Retina (tissue), 1 donor: ENCODE measurements at places on chromosomes 6 and 20.

GRCh38 chr20:45258664-45259063 is 4.3 kb upstream of the SLPI start:
- no peak for DNase-seq

DNA sequence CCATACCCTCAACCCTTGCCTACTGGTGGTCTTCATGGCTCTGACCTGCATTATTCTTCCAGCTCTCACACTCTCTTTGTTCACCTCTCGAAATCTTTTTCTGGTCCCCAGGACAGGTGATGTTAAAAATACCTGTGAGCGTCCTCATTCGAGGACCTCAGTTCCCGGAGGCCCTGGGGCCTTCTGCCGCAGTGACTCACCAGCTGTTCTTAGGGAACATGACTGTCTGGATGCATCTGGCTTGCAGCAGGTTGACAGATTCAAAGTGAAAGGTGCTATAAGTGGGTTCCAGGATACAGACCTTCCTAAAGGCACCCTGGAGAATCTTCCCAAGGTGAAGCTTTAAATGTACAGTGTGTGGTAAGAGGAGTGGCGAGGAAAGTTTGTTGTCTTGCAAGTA is 210.4 kb upstream of the KCNG1 start:
- DNase-seq = no peak

DNA sequence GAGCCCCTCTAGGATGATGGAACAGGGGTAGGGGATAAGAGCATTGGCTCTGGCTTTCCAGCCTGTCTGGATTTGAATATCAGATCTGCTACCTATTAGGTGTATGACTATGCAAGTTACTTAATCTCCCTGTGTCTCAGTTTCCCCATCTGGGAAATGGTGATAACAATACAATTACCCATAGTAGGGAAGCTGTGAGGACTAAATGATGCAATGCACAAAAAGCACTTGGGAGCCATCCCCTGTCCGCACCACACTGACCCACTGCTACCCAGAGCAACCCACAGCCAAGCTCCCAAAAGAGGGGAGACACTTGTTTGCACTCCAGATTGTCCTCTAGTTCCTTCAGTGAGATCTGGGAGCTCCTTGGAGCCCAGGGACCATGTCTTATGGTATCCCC is 30.1 kb downstream of the C6orf132 start:
- no peak for DNase-seq

DNA sequence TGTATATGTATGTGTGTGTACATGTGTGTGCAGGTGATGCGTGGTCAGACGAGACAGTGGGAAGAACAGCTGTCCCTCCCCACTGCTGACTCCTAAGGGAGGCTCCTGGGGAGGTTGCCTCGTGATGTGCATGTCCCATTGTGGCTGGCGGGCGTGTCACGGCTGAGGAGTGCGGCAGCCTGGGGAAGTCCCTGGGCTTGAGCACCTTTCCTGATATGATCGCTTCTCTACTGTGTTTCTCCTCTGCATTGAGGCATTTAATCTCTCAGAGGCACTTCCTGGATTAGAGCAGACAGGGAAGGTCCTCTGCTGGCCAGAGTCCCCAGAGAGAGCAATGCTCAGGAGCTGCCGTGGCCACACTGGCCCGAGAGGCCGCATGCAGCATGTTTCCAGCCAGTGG is 11.4 kb downstream of the NPBWR2 start:
- DNase-seq = no peak

GRCh38 chr20:62812181-62812906 is 4.5 kb upstream of the COL9A3 start:
- DNase-seq = no peak

DNA sequence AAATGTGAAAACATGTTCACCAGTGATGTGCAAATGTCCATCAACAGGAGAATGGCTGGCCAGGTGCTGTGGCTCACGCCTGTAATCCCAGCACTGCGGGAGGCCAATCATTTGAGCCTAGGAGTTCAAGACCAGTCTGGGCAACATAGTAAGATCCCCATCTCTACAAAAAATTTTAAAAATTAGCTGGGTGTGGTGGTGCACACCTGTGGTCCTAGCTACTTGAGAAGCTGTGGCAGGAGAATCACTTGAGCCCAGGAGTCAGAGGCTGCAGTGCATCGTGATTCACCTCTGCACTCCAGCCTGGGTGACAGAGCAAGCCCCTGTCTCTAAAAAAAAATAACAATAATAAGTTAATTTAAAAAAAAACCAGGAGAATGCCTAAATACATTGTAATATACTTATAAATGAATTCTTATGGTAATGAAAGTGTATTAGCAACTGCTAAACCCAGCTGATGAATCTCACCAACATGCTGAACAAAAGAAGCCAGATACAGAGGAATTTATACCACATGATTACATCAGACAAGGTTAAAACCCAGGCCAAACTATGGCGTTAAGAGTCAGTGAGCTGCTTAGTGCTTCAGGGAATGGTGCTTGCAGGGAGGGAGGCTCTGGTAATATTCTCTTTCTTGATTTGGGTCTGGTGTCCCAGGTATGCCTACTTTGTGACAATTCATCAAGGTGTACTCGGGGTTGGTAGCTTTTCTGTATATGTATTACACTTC is 36.4 kb downstream of the RPP40 start:
- DNase-seq = no peak

- no peak for DNase-seq
These were observed 35.5 kb upstream of the BMP2 start for GRCh38 chr20:6732001-6732447.

DNA sequence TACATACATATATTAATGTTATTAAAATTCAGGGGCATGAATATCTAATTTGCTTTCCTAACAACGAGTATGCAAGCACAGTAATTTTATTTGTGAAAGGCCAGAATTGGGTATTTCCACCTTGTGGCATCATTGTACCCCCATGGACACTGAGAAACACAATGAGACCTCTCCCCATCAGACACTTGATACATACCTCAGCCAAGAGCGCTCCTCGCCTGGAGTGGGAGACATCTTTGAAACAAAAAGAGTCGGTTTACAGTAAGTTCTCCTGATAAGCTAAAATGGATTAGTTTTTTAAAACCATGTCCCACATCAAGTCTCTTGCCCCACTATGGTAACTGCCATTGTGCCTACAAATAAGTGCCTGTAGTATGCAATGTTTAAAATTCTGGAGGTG is 2.1 kb downstream of the CNR1 start:
- peak; percentile 14 for DNase-seq

DNA sequence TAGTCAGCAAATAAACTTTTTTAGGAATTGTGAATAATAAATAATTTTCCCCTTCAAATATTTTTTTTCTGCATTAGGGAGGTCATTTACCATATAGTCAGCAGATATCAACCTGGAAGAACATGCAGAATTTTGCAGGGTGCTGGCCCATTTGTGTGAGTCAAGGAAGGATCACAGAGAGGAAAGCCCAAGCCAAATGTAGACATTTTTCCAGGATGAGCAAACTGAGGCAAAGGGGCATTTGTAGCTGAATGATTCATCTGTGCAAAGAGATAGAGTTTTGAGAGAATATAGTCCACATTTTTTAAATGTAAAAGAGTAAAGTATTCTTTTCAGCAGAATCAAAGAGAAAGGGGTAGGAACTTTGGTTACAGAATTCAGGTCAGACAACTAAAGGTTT is 555.5 kb upstream of the MARCKS start:
- no peak for DNase-seq

DNA sequence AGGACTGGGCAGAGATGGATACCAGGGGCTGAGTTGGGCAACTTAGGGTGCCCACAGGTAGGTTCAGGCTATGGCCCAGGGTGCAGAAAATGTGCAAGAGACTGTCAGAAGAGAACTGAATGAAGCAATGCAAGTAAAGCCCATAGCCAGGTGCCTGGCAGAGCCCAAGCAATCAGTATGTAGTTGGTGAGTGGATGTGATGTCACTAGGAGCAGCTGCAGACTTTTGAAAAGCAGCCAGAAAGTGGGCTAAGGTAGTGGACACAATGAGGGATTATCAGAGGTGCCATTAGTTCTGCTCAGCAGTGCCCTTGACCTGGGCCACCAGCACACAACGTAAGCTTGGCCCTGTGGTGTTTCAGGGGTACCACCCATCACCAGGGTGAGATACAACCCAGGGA is 135.3 kb downstream of the SOBP start:
- no peak for DNase-seq

DNA sequence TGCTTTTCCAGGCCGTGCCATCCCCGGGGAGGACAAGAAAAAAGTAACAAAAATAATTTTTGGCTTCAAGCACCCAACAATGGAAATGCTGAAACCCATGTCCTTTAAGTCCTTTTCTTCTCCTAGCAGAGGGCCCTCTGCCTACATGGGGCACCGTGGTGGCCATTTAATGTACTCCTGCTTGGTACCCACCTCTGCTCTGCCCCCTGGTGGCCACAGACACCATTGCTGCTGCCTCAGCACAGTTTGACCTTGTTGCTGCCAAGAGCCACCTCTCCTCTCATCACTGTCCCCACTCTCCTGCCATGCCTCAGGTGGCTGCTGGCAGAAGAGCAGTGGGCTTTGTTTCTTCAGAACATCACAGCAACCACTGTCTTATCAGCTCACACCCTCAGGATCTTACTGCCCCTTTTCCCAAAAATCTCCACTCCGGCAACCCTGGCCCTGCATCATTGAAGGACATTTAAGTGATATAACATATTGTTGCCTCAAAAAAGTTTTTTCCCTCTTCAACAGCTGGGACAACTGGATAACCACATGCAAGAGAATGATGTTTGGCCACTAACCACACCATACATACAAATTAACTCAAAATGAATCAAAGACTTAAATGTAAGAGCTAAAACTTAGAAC is 12.9 kb upstream of the ARMC2 start:
- DNase-seq = peak; percentile 76

DNA sequence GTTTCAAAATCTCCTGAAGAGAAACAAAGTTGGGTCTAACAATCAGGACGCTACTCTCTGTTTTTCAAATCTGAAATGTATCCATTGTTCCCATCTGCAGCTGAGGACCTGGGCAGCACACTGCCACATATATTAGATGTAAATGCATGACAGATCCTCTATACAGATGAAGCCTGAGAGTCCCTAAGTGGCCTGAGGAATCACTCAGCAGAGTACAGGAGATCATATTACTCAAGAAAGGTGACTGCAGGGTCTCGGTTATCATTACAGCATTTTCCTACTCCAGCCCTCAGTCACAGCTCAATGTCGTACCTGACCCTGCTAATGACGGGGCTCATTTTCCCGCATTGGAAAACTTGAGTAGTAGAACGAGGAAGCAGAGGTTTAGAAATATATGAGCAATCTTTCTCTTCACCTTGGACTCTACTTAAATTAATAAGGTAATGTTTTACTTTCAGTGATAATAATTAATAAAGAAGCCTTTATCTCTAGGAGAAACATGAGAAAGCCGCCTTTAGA is 256.2 kb upstream of the IRAK1BP1 start:
- DNase-seq = no peak

GRCh38 chr6:130944486-130944885 is 117.3 kb downstream of the SMLR1 start:
- DNase-seq = no peak

- DNase-seq = peak; percentile 30
These were observed 60.9 kb downstream of the IRF4 start for GRCh38 chr6:452301-453067.

DNA sequence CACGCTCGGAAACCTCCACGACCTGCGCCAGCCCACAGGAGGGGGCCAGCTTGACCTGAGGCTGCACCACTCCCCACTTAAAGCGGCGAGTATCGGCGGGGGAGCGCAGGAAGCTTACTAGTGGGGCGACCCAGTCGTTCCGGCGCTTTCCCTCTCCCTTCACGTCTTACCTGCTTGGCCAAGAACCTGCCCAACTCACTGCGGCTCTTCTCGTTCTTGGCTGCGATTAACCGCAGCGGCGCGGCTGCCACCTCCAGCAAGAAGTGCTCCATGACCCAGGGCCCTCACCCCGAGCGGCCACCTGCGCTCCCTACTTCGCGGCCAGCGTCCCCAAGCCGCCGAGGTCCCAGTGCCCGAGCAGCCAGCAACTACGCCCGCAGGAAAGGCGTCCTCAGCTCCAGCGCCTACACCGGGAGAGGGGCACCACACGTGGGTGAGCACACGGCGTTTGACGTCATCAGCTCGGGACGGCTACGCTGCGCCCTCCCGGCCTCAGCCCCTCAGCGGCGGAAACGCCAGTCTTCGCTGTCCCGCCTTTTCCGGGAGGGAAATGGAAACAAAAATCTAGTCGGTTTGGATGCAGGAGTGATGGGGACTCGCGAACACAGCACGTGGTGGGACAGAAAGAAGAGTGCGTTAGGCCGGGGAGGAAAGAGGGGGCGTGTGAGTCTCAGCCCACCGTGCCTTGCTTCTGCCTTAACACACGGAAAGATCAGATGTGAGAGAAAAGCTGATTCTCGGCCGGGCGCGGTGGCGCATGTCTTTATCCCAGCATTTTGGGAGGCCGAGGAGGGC is at the start of gene MDN1:
Gene MDN1 (minus strand): TSS at position 459 of the 795 bp plus-strand sequence. CDS start 187 bp downstream, at position 272.
- DNase-seq = peak; percentile 96

GRCh38 chr6:149006671-149007070 is 259.8 kb downstream of the UST start:
- no peak for DNase-seq

- no peak for DNase-seq
These were observed 192.0 kb downstream of the LRFN2 start for GRCh38 chr6:40395066-40395697.

GRCh38 chr6:16831136-16831535 is 69.9 kb upstream of the ATXN1 start:
- no peak for DNase-seq

GRCh38 chr20:53580376-53581111 is 13.1 kb downstream of the ZNF217 start:
- no peak for DNase-seq
